ENCODE measurements at places on chromosomes 13 and 19.

GRCh38 chr19:23145617-23146415 lies 29.0 kb downstream of the ZNF730 start:
- DNase-seq, result no peak

DNA sequence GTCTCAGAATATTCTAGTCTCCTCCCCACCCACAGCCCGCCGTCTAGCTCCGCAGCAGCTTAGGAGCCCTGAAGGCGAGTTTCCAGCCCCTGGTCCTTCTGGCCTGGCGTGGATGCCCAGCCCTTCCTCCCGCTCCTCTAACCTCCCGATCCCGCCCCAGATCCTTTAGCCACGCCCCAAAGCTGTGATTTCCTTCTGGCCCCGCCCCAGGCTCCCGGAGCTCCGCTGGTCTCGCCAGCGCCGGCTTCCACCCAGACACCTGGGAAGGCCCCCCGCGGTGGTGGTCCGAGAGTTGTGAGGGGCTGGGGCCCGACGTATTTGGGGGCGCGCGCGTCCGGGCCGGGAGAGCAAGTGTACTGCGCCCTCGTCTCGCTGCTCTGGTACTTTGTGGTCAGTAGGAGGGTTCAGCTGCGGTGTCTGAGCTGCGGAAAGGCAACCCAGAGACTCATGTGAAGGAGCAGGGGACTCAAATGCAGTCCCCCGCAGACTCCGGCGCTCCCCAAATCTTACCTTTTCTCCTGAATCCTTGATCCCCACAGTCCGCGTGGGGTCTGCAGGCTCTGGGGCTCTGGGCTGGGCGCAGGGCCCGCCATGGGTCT lies at the start of gene CGB7:
Gene CGB7, minus strand, starts transcription at position 114 of the 599 bp plus-strand sequence. CDS start 2,374 bp downstream, outside the sequence.
- peak; percentile 85 for DNase-seq

GRCh38 chr19:37991841-37992248 lies 84.8 kb downstream of the SIPA1L3 start:
- no peak for DNase-seq

DNA sequence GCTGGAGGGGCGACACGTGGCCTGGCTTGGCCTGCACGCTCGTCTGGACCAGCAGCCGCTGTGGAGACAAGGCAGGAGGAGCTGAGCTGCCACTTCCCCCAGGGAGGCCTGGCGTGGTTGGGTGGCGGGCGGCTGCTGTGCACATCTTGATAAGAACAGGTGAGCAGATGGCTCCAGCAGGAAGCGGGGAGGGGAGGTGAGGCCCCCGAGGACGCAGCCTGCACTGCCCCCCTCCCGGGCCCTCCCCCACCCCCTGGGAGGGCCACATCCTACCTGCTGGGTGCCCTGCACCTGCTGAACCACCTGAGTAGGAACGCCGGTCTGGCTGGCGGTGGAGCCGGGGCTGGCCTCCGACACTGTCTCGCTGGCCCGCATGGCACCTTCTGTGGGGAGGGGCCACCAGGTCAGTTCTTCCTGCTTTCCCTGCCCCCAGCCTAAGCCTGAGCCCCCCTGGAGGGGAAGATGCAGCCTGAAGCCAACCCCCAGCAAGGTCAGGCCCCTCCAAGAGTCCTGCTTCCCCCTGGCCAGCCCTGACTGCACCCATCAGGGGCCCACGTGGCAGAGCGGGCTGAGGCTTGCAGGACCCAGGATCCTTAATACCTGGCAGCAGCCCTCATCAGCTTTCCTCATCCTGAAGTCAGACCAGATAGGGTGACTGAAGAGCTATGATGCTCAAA lies 22.8 kb downstream of the RFX1 start:
- DNase-seq, result no peak

DNA sequence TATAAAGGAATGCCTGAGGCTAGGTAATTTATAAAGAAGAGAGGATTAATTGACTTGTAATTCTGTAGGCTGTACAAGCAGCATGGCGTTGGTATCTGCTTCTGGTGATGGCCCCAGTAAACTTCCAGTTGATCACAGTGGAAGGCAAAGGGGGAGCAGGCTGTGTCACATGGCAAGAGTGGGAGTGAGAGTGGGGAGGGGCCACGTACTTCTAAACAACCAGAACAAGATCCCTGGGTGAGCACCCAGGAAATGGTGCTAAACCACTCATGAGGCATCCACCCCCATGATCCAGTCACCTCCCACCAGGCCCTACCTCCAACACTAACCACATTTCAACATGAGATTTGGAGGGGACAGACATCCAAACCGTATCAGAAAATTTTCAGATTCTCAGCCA lies 3.0 kb upstream of the RNF113B start:
- no peak for DNase-seq

DNA sequence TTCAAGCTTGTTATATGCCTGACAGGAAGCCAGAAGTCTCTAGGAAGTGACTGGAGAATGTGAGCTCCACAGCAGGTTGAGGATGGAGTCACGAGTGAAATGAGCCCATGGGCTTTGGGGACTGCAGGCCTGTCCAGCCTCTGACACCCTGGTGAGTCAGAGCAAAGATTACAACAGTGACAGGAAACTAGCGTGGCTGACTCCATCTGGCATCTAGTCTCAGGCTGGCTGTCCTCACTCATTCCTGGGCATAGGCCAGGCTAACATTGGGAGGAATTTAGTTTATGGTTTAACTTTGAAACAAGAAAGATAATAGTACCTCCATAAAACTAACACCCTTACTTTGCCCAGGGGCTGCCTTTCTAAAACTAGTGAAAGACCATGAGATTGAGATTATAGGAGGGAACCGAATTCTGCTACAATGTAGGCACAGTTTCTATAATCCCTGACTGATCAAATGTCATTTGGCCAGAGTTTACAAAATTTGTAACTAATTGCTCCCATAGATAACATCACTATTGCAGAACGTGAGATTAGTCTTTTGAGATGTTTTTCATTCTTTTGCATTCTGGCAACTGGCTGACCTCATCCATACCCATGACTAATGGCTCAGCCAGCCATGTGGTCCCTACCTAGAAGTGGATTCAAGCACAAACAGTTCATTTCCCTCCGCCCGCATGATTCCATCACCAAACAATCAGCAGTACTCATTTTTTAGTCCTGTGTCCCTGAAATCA lies 28.4 kb downstream of the PSG1 start:
- DNase-seq, result peak; percentile 55

GRCh38 chr13:80037505-80037888 lies 303.4 kb downstream of the SPRY2 start:
- no peak for DNase-seq

- DNase-seq, result no peak
These were observed 110.3 kb downstream of the NHLRC3 start for GRCh38 chr13:39148513-39148961.

GRCh38 chr19:38032151-38032550 lies 125.1 kb downstream of the SIPA1L3 start:
- no peak for DNase-seq

GRCh38 chr13:45521297-45521696 lies 56.6 kb downstream of the COG3 start:
- no peak for DNase-seq

DNA sequence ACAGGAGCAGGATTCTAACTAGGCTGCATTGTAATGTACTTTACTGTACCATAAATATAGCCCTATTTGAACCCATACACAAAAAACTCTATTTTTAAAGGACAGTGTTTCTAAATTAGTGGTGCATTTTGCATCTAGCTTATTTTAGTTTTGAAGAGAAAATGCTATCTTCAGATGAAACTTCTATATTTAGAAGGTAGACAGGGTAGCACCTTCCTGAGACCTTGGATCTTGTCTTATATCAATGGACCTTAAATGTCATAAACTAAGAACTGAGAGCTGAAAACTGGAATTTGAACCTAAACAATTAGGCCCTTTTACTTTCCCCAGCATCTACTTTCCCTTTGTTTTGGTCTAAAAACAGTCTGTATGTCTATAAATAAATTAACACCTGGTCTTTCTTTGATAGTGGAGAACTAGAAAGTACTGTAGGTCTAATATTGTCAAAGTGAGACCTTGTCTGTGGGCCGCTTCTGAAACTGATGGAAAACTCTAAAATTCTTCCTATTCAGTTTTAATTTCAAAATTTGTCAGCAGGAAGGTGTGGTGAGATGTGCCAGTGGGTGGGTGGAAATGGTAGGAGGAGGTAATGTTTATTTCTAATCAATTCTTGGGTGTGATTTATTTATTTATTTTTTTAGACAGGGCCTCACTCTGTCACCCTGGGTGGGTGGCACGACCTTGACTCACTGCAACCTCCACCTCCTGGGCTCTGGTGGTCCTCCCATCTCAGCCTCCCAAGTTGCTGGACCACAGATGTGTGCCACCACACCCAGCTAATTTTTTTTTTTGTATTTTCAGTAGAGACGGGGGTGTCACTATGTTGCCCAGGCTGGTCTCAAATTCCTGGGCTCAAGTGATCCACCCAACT lies 10.1 kb downstream of the COG3 start:
- DNase-seq, result no peak

- no peak for DNase-seq
These were observed 78.3 kb downstream of the TSC22D1 start for GRCh38 chr13:44497801-44498200.

DNA sequence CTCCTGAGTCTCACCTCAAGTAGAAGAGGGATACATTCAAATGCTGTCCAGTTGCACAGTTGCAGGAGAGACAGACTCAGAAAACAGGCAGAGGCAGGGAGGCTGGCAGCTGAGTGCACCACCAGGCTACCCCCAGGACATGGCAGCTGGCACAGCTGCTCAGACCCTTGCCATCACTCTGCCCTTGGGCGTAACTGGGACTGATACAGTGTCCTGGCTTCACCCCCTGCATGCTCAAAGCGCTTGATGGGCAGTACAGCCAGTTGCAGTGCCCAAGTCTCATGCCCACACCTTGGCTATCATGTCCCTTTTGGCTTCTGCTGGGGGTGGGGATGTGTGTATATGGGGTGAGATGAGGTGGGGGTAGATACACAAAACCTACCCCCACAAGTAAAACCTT lies 5.5 kb upstream of the PEPD start:
- no peak for DNase-seq

DNA sequence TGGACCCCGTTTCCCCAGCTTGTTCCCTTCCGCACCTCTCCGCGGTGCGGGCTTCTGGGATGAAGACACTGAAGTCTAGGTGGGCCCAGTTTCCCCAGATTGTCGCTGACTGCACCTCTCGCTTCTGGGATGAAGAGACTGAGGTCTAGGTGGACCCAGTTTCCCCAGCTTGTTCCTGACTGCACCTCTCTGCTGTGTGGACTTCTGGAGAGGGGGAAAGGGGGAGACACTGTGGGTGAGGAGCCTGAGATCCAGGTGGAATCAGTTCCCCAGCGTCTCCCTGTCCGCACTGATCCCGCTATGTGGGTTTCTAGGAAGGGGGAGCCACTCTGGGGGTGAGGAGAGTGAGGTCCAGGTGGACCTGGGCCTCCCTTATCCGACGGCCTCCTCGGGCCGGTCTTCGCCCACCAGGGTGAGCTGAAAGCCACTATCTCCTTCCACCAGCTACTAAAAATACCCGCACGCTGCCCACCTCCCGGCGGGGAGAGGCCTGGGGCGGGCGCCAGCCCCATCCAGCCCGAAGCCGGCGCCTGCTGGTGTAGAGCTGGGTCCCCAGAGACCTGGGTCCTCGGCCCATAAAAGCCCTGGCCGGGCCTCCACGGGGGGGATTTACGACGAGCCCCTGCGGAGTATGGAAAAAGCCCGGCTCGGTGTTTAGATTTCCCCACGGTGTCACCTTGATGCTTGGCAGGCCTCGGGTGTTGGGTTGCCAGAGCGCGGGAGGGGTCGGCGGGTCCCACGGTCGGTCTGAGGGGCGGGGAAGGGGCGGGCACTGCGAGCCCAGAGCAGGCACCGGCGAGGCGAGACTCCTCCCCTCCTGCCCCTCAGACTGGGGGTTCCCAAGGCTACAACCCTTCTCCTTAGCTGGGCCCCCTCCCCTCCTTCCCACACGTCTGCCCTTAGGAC lies 10.6 kb downstream of the FUT6 start:
- peak; percentile 57 for DNase-seq

DNA sequence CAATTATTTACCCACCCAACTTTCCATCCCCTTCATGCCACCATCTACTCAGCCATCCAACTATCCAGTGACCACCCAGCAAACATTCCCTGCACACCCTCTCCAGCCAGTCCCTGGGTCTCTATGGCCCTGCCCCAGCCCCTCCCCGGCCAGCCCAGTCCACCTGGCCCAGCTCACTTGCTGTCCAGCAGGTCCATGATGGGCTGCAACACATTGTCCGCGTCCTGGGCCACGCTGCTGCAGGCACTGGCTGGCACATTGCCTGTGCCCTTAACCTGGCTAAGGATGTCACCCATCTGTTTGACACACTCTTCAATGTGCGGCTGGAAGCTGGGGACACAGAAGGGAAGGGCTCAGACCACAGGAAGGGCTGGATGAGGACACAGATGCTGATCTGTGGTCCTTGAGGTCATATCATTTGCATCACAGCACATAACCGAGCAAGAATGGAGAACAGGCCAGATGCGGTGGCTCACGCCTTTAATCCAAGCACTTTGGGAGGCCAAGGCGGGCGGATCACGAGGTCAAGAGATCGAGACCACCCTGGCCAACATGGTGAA lies 61.6 kb downstream of the UNC13A start:
- DNase-seq, result no peak

DNA sequence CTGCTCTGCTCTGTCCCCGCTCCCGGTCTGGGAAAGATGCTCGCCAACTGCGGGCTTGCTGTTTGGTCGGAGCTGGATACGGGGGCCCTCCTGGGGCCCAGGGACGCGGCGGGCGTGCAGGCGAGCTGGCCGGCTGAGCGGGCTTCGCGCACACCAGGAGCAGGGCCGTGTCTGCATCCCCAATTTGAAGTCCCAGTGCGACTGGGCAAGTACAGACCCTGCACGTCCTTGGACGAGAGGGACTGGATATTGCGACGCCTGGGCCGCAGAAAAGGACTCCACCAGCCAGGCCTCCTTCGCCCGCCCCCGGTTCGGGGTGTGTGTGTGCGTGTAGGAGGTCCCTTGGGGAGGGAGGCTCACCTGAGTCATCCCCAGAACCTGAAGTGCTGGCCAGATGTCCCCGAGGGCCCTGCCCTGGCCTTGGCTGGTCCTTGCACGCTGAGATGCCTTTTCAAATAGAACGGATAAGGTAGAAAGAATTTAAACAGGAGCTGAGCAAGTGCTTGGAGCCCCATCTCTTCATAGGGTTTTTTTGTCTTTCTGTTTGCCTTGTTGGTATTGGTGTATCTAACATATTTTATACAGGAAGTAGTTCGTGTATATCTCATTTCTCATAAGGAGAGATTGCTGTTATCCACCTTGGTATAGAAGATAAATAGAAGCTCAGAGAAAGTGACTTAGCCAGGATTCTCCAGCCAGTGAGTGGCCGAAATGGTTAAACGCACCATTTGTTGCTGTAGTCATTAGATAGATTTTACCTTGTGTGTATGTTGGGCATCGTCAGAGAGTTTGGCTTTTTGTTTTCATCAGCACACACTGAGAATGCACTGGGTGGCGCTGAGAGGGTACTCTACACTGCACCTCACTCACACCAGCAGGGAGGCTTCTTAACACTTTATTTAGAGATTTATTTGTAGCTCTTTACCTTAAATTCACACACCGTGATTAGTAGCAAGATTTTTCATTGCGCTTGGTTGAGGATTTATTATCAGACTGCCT lies 1.1 kb downstream of the NAXD start:
- no peak for DNase-seq

All from left cardiac atrium (tissue), 4 donors.